ENCODE measurements at places on chromosomes 11 and 22.

GRCh38 chr11:64036087-64037026 lies 626 bp downstream of the FLRT1 start:
- no peak for DNase-seq

GRCh38 chr11:16297332-16297731 lies 59.0 kb downstream of the SOX6 start:
- DNase-seq, result no peak

DNA sequence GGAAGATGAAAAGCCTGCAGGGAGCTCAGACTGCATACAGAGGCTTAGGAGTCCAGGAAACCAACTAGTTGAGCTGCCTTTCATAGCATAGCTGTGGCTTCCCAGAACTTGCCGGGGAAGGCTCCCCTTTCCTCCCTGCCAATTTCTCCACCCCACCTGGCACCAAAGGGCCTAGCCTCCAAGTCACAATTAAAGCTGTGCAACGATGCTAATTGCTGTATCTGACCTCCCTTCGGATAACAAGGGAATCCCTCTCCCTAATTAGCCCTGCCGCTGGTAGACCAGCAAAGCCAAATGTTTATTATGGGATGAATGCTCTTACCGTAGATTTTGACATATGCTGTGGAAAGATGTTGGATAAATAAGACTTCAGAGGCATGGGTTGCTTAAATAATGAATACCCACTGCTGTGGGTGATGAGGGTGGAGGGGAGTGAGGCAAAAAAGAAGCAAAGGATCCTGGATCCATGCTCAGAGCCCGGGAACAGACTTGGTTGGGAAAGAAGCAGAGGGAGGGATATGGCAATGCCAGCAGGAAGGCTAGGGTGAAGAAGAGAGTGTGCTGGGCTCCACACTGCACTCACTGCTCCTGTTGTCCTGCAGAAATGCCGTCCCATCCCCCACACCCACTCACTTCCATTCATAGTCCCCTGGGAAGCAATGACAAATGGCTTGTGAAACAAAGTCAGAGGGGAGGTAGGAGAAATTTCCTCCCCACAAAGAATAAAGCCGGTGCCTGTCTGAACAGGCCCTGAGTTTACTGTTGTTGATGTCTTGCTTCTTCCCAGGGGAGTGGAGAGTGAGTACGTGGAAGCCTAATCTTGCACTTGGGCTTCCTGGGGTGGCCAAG lies 608.1 kb upstream of the CADM1 start:
- no peak for DNase-seq

DNA sequence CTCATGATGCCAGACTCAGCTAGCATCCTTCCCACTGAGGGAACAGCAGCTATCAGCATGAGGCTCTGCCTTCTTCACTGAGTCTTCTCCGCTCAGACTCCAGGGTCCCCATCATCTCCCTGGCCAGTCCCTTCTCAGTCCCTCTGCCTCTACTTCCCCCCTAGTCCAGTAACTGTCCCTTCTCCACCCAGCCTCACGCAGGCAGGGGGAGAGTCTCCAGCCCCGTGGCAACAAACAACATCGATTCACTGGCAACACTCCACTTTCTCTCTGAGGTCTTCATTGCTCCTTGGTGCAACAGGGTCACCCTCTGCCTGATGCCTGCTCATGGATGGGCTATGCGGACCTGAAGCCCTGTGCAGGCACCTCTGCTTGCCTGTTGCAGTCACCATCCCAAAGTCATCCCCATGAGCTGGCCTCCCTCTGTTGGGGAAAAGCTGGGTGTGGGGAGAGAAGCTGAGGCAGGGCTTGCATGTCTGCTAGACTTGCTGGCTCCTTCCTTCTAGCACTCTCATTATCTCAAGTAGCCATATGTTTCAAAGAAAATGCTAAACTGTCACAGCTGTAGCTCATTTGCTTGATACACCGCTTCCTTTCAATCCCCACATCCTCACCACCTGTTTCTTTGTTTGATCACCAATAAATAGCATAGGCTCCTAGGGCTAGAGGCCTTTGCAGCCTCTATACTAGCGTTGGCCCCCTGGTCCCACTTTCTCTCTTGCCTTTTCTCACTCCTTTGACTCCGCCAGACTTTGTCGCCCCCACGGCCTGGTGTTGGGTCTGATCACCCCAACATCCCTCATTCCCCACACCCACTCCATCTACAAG lies 4.3 kb upstream of the BCR start:
- no peak for DNase-seq

DNA sequence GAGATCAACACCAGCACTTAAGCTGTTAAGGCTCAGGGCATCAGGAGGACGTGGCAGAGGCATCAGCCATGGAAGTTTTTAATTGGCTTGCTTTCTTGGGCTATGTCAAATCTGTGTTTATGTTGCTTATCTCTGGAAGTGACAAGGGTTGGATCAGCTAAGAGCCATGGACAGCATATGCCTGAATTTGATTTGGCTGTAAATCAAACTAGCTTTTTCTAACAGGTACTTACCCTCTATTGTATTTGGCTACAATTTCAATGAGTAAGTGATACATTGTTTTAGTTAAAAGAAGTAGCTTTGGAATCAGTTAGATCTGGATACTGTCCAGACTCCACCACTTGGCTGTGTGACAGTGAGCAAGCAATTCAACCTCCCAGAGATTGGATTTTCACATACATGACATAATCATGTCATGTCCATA lies 936.6 kb downstream of the OPCML start:
- DNase-seq, result no peak

DNA sequence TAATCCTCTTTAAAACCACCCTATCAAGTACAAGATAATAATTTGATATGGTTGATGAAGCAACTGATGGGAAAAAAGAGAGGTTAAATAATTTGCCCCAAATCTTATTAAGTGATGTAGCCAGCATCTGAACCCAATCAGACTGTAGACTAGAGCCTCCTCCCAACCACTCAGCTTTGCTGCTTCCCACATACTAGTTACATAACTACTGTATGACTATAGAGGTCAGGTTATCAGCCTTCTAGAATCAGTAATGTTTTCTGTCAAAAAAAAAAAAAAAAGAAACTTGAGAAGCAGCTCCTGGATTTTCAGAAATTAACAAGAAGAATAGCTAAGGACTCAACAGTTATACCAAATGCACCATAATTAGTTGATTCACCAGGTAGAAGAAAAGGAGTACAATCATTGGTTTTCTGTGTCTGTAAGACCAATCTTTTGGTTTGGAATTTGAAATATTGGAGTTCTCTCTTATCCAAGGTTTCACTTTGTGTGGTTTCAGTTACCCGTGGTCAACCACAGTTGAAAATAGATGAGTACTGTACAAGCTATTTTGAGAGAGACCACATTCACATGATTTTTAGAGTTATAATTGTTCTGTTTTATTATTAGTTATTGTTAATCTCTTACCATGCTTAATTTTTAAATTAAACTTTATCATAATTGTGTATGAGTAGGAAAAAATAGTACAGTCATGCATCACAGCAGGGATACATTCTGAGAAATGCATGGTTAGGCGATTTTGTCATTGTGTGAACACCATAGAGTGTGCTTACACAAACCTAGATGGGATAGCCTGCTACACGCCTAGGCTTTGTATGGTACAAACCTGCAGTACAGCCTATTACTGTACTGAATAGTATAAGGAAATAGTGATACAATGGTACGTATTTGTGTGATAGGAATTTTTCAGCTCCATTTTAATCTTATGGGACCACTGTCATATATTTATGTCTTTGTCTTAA lies 72.2 kb downstream of the PDHX start:
- DNase-seq, result no peak

DNA sequence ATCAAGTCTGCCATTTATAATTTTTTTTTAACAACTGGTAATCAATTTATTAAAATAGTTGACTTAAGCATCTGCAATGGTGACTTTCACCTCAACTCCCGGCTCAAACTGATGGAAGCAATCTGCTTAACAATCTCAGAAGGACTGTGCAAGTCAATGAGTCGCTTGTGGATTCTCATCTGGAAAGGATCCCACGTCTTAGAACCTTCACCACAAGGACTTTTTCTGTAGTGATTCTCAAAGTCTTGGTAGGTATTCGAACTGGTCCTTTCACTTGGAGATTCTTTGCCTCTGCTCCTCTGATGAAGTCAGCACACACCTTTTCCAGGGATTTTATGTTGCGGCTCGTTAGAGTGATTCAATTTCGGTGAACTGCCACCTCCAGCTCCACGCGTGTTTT lies 7.3 kb downstream of the RSF1 start:
- DNase-seq, result no peak

DNA sequence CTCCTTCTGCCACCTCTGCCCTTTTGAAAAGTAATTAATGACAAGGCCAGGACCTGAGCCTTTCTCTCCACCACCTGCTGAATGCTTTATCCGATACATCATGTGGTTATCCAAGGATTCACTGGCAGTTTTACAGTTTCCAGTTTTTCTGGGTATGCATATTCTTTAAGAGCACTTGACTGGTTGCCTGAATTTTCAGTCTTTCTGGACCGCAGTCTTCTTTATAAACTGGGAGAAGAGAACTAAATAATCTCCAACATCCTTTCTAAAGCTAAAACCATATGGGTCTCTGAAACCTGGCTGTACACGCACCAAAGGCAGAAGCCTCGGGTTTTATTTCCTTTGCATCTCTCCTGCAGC lies 65.1 kb downstream of the BTG4 start:
- no peak for DNase-seq

GRCh38 chr11:118708296-118708695 lies 28.8 kb upstream of the TREH start:
- no peak for DNase-seq

DNA sequence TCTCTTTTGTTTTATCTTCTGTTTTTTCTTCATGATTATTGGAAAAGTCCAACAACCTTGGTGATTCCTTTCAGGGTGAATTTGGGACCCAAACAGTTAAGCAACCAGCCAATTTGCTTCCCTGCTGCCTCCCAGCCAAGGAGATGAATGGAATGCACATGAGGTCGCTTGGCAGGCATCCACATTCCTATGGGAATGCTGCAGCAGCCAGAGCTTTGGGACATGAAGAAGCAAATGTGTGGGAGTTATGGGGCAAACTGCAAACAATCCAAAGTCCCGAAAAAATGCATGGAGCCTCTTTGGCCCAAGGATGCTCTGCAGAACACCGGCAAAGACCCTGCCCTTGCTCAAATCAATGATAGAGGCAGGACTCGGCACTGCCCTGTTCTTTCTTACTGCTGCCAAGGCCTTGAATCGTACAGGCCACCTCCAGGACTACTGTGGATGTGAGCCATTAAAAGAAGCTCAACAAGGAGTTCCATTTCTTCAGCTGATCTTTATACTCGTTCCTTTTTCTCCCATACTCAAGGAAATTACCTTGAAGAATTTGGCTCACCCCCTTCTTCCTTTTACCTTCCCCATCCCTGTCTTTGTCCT lies 117.3 kb upstream of the TEAD1 start:
- no peak for DNase-seq

DNA sequence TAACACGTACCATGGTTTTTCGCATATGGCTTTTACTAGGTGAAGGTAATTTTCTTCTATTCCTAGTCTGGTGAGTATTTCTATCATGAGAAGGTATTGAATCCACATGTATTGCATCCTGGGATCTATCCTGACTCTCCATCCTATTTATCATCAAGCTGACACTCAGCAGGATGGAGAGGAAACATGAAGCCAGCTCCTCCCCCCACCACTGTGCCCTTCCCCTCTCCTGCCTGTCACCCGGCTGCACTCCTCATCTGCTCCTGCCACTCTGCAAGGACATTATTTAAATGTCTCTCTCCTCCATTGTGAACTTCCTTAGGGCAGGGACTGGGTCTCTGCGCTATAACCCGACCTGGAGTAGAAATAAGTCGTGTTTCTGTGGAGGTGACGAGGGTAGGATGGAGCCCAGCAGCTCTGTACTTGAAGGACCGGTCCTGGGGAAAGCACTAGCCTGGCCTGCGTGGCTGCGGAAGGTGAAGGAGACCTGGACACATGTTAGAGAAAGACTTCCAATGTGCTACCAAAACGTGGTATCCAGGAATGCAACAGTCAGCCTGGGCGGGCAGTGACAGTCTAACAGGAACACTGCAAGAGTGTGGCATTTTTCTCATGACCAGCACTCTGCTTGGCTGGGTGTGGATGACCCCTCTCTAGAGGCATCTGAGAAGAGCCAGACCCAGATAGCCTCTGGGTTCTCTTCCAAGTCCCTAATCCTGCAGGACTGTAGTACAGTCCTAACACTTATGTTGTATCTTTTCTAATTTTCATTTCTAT lies 111.2 kb downstream of the MICAL3 start:
- DNase-seq, result no peak

DNA sequence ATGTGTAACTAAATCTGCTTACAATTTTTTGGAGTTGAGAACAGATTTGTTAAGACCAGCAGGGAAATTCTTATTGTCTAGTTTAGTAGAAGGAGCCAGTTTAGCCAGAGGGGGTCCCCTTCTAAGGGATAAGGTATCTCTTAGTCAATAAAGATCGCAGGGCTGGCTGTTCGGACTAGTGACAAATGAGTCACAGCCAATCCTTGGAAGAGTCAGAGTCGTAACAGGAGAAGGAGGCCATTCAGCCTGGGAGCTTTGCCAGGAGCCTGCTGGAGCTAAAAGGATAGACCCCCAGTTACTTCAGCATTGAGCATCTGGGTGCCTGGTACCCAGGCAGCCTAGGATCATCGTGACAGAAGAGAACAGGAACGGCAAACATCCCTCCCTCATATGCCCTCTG lies 191.6 kb upstream of the ARHGAP20 start:
- DNase-seq, result no peak

DNA sequence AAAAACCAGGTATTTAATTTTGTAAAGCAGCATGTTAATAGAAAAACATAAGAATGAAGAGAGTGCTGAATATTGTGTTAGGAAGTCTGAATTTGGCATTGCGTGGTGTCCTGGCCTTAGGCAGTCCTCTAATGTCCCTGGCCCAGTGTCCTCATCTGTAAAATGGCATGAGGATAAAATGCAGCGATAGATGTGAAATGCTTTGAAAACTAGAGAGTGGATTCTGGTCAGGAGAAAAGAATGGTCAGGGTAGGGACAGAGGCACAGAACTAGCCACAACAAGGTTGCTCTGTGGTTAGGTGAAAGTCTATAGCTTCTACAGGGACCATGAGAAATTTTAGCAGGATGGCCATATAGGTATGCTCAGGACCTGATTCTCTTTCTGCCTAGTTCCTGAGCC lies 18.9 kb downstream of the RNF185 start:
- DNase-seq, result no peak

- no peak for DNase-seq
These were observed 19.6 kb upstream of the MN1 start for GRCh38 chr22:27820896-27821866.

GRCh38 chr22:49040754-49041467 lies 786.8 kb downstream of the BRD1 start:
- DNase-seq, result no peak

GRCh38 chr11:118908901-118909618 lies 16.7 kb downstream of the BCL9L start:
- DNase-seq, result peak; percentile 70

- DNase-seq, result no peak
These were observed 6.9 kb downstream of the GP1BB start for GRCh38 chr22:19730198-19730597.

- DNase-seq, result no peak
These were observed 7.7 kb downstream of the E2F8 start for GRCh38 chr11:19232910-19233503.
